Left renal cortex interstitium (tissue), 4 donors: ENCODE measurements at places on chromosomes 16 and 17.
A peak's percentile ranks its signal among the peaks of the same experiment; 100 is the strongest.

- DNase-seq, result peak; percentile 11
Observed at GRCh38 chr16:73288520-73288919, 240.6 kb upstream of the ZFHX3 start.

DNA sequence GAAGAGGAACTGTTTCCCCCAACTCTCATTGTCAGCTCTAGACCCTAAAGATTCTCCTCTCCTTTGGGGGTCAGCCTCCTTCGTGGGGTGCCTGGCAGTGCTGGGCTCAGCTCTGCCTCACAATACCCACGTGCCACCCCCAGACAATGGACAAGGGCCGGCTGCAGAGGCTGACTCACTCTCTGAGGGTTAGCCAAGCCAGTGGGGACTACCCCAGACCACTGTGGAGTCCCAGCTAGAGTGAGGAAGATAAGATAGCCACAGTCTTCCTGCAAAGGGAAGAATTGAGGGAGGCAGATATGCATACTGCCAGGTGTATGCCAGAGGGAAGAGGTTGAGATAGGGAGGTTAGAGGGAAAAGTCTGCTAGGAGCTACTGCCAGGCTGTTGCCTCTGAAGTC, 13.5 kb upstream of the MTMR4 start:
- no peak for DNase-seq

DNA sequence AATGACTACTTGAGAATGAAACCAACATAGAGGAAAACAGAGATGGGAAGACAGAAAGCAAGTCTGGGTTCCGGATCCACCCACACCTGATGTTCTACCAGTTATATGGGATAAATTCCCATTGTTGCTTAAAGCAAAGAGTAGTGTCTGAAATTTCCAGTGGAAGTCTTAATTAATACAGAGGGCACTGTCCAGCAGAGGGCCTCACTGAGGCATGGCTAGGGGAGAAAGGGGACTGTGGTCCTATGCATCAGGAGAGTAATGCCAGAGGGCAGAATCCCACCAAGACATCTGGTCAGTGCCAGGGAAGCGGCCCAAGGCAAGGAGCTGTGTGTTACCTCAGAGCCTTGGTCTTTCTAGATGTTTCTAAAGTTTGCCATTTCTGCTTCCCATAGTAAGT, 7.5 kb upstream of the UMOD start:
- DNase-seq, result no peak

DNA sequence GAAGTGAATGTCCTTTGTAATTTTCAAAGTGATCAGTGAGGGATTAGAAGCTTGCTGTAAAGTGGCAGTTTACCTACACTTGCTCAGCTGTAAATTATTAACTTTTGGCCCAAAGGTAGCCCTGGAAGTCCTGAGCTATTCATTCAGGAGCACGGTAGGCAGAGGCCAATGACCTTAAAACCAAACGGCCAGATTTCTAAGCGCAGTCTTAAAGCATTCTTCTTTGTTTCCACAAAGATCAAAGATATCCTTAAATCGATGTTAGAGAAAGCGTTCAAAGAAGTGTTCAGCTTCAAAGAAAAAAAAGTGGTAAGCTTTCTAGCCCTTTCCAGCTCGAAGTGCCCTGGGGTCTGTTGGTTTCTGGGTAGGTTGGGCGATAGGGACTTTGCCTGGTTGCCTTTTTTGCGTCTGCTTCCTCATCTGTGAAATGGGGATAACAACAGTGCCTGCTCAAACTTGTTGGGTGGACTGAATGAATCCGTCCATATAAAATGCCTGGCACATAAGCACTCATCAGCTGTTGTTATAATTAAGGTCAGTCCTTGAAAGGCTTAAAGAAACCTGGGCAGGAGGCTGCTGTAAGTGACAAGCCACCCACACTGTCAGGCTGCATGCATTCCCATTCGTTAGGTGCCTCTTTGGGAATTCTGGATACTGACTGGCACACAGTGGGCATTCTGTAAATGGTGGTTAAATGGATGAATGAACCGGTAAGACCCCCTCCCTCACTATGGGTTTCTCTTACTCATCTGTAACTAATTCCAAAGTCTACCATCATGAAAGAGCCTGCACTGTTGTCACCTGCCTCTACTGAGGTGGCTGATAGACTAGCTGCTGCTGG, 113.2 kb downstream of the PRKCA start:
- no peak for DNase-seq

DNA sequence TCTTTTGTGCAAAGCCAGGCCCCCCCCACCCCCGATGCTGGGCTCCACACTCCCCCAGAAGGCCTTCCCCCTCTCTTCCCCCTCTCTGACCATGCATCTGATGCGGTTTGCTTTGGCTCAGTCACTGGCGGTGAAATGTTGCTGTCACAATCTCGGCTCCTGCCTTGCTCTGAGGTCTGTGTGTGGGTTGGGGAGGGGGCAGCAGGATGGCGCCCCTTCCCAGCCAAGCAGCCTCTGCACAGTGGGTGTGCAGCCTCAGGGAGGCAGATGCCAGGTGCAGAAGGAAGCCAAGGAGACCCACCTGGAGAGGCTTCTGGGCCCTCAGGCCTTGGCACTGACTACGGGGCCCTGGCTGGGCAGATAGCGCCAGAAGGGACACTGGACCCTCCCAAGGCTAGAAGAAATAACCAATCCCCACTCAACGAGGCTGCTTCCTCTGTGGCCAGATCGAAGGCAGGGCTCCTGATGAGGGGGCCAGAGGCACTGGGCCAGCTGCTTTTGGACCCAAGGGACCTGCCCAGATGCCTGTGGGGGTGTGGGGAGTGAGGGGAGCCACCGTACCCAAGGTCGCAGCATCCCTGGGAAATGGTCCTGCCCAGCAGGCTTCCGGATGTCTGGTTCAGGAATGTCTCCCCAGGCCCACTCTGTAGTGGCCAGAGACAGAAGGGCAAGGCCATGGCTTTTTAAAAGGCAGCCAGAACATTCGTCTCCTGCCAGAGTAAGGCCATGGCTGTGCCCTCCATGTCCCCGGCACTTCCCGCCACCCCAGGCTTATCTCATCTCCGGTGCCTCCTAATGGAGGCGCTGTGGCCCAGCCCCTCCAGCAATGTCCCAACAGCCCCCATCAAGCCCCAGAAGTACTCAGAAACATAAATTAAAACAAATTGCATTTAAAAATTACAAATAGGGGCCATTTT, 43.4 kb upstream of the SLC38A10 start:
- no peak for DNase-seq

GRCh38 chr16:5590416-5590815, 492.8 kb upstream of the EEF2KMT start:
- DNase-seq, result no peak

DNA sequence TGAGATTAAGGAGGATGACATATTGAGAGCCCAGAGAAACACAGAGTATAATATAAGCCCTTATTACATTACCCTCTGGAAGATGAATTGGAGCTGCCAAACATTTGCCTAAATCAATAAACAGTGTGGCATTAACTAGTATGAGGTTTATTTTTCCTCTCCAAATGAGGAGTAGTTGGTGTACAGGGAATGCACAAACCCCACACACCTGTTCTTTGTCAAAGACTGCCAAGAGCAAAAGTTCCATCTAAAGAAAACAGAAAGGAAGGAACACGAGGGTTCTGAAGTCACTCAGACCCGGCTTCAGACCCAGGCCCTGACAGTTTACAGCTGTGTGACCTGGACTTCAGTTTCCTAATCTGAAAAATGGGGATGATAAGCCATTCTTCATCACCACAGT, 138.1 kb downstream of the SHISA9 start:
- DNase-seq, result no peak

- no peak for DNase-seq
Observed at GRCh38 chr16:59645194-59645593, 911.1 kb upstream of the GOT2 start.

- peak; percentile 90 for DNase-seq
Observed at GRCh38 chr16:28211758-28212531, at the start of gene XPO6. TSS of gene XPO6 (minus strand) at chr16:28211965. CDS start at chr16:28211368, 597 bp downstream.

- no peak for DNase-seq
Observed at GRCh38 chr16:4795181-4795827, at the start of gene SMIM22. TSS of gene SMIM22 (plus strand) at chr16:4795369. CDS start at chr16:4795735, 366 bp downstream.

DNA sequence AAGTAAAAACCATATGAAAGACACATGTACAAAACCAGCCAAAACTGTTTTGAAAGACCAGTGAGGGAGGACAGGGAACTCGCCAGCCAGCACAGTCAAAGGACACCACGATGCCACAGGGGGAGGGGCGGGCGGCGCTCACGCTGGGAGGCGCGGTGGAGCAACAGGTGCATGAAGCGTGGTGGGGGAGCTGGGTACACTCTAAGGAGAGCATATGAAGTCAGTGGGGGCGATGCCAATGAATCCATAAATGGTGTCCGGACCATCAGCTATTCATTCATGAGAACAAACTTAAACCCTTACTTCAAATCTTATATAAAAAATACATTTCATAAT, 101.0 kb upstream of the DNAH17 start:
- DNase-seq, result no peak

DNA sequence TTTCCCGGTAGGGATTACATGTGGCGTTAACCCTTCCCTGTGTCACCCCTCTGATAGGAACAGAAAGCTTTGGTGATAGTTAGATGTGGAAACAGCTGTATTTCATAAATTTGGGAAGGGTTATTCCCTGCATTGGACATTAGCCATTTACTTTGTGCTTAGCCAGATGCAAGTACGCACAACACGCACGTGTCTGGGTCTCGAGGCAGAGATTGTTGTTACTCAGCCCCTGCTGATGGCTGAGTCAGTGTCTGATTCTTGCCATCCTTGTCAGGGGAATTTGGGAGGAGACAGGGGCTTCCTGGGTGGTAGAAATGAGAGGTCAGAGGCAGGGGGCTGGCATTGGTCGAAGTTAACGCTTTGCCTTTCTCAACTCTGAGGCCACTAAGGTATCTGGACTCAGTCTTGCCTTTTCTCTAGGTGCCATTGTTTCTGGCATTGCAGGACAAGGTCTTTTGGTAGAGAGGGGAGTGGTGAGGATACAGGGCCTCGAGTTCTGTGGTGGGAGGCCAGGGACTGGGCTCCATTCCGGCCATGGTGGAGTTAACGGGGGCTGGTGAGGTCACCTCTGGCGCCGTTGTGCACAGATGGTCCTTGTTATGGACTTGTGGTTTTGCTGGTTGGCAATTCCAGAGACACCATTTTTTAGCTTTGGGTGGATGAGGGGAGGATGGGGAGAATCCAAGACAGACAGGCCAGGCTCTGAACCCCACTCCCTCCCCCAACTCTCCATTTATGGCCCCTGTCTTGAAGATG, 8.2 kb downstream of the MMP2 start:
- DNase-seq, result no peak

- DNase-seq, result no peak
Observed at GRCh38 chr16:87465306-87465705, 27.5 kb downstream of the ZCCHC14 start.

DNA sequence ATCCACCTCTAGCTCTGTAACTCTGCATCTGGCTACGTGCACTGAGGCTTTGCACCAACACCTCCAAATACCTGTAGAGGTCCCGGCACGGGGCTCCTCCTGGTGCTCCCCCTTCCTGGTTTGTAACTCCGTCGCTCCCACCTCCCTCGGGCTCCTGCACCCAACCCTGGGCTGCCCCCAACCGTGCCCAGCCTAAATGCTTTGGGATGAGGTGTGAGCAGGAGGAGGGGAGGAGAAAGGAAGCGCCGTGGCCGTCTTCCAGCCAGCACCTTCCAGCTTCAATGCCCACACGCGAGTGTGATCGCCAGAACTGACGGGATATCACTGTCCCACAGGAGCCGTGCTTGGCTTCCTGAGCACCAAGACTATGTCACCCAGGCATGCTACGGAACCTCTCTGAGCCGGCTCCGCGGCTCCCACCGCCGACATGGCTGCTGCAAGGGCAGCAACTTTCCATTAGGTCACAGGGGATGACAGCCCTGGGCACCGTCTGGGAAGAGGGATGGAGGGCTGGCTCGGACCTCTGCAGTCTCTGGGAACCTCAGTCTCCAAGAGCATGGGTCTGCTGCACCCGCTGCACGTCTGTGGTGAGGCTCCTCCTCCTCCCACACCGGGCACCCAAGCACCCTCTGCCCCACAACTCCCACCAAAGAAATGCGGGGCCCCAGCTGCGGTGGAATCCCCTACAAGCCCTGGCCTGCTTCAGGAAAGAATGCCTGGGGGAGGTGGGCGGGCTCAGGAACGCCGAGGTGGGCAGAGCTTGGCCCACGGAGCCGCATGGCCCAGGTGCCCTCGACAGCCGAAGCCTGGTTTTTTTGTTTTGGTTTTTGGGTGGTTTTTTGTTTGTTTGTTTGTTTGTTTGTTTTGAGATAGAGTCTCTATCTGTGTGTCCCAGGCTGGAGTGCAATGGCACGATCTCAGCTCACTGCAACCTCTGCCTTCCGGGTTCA, 6.4 kb upstream of the SLC38A10 start:
- no peak for DNase-seq

- no peak for DNase-seq
Observed at GRCh38 chr17:58236394-58236793, 2.0 kb upstream of the LPO start.

DNA sequence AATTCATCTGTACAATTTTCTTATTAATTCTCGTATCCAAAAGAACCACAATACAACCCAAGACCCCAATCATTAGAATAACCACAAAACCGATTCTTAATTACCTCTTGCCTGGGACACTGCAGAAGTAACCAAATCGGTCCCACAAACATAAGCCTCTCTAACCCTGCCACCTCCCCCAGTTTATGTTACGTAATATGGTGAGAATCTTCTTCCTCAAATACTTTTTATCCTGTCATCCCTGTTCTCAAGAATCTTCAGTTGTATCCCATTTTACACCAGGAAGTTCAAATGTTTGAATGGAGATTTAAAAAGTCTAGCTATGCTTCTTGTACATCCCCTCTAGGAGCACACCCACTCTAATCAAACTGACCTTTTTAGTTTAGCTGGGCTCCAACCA, 269.3 kb upstream of the TBX2 start:
- DNase-seq, result no peak

DNA sequence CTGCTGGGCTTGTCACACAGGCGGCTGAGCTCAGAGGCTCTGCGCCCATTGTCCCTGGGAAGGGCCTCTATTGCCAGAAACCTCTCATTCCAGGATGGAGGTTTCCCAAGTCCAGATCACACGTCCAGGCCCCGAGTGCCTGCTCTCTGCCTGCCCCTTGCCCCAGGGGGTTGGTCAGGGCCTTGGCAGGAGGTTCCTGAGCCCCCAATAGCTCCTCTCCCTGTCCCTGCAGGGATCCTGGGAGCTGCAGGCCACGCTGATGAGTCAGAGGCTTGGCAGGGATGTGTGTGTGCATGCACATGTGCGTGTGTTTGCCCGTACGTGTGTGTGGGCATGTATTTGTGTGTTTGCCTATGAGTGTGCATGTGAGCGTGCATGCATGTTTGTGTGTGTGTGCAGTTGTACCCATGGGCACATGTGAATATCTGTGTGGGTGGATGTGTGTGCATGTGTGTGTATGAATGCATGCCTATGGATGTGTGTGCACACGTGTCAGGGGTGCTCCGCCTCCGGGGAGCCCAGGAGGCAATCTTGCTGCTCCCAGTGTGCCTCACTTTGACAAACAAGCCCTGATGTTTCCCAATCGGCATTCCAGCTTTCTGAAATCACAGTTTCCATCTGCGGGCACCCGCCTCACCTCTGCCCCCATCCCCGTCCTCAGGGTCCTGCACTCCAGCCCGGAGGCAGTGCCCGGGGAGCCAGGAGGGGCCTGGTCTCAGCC, 98.4 kb upstream of the GSE1 start:
- DNase-seq, result no peak

- no peak for DNase-seq
Observed at GRCh38 chr17:62616993-62617893, 10.2 kb upstream of the MRC2 start.
